ENCODE measurements at places on chromosomes 3 and 15.
A peak's percentile ranks its signal among the peaks of the same experiment; 100 is the strongest.

DNA sequence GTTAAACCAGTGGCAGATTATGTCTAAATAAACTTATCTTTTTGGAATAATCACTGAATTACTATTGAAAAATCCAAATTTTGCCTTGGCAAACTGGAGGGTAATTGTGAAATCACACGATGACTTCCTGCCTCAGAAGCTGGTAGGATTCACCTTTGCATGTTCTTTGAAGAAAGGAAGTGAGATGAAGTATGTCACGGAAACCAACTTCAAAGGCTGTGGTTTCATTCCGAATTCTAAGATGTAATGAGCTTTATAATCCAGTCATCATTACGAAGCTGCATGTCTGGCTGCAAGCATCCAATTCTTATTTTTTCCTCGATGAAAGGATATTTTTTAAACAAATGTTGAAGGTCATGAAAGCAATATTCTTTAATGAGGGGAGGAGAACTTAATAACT lies 15.0 kb upstream of the ZBED2 start:
- DNase-seq = no peak

- no peak for DNase-seq
Measured at GRCh38 chr3:128736601-128737000, 10.6 kb downstream of the RAB7A start.

DNA sequence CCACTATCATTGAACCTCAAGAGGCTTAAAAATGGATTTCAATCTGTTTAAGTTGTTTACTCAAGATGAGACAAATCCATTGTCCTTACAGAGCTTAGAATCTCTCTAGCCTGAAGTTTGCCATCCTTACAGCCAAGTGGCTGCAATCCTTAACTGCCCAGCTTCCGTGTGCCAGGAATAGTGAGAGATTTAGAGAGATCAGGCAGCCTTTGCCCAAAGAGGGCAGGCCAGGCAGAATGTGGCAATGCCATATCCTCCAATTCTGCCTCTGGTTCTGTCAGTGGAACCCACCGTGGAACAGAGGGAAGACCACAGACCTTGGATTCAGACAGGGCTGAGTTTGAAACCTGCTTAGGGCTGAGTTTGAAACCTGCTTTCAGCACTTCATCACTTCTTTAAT lies 374.3 kb downstream of the VPS13C start:
- DNase-seq = no peak

DNA sequence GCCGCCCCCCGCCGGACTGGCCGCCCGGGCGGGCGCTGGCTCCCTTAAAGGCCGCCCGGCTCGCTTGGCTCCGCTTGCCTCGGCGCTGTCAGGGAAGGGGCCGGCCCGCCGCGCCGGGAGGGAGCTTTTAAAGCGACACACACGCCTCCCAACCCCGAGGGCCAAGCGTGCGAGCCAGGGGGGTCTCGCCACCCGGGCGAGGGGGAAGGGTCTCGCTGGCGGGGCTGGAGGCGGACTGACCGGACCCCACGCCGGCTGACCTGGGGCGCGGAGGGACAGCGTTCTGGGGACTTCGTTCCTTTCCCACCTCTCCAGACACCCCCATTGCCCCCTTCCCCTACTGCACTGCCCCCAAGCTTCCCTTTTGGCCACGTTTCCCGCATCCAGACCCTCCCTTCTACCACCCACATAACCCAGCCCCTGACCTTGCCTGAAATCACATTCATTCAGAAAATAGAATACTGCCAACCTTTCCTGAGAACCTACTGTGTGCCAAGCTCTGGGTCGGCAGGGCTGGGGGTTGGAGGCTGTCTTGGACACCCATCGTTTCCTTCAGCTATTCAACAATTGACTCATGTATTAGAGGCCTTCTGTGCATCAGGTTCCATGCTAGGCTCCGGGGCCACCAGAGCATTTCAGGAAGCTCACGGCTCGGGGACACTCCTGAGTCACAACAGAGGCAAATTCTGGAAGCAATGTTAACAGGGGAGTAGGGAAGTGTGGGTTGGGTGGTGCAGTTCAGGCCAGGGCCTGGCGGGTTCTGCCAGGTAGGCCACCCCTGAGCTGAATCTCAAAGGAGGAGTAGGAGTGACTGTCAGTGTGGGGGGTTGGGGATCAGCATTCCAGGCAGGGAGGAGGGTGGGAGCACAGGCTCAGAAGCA lies at the start of gene INSYN1:
Gene INSYN1, minus strand, starts transcription at position 102 of the 881 bp plus-strand sequence. CDS start 2,221 bp downstream, outside the sequence.
- DNase-seq = peak; percentile 65

DNA sequence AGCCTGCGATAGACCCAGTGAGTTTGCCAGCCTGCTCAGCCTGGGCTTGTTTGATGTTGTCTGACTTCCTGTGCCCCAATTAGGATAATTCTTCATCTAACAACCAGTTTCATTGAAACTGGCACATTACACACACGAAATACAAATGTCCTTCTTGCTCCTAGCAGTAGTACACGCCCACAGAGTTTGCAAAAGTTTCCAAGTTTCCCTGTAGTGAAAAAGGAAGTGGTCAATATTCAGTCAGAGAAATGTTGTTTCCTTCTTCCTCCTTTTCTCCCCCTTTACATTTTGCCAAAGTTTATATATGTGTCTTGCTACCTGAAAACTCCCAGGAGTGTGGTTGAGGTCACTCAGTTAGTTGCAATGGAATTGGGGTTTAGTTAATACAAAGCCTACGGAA lies 58.4 kb upstream of the LRTM1 start:
- no peak for DNase-seq

DNA sequence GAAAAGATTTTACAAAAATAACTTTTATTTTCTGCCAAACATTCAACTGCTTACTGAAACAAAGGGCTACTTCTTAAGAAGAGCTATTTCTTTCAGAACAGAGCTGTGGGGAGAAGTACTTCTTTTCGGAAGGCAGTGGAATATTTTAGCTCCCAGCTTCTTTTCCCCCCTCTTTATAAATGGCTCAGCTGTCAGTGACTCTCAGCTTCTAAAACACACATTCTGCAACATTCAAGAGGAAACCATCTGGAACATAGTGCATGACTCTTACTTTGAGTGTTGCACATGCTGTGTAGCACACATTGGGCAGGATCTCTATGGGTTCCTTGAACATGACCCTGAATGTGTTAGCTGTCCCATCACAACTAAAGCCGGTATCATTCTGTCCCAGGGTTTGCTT lies 7.0 kb upstream of the C15orf40 start:
- DNase-seq = no peak

DNA sequence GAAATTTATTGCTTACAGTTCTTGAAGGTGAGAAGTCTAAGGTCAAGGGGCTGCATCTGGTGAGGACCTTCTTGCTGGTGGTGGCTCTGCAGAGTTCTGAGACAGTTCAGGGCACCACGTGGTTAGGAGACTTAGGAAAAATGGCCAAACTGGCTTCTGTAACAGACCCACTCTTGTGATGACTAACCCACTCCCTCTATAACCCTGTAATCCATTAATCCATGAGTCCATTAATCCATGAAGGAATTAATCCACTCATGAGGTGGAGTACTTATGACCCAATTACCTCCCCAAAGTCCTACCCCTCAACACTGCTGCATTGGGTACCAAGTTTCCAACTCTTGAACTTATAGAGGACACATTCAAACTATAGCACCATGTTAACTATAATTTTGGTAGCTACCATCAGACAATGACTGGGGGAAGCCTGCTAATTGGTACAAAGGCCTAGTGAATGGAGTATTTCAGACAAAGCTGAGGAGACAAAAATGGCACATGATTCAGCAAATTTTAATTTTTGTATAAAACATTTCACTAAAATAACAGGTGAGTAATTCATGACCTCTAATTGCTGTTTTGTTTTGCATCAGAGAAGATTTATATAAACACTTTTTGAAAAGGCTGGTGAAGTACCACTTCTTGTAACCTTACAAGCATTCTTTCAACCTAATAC lies 374.1 kb upstream of the TBL1XR1 start:
- no peak for DNase-seq

DNA sequence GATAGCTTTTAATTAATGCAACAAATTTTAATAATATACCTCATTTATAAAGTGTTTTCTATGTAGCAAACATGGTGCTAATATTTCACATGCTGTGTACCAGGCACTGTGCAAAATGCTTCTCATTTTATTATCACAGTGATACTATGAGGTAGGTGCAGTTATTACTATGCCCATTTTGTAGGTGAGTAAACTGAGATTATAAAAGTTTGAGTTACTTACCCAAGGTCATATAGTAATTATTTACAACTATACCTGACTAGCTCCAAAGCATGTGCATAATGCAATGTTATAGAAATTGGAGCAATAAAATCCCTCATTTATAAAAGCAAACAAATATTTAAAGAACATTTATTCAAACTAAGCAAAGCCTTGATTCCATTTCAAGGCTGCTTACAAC lies 54.5 kb upstream of the DCBLD2 start:
- DNase-seq = no peak

- DNase-seq = no peak
Measured at GRCh38 chr3:100129941-100130340, 15.6 kb upstream of the FILIP1L start.
